ENCODE measurements at places on chromosomes 13 and 19.

GRCh38 chr13:110216006-110216397 is 91.0 kb downstream of the COL4A1 start:
- DNase-seq = no peak

GRCh38 chr19:38683393-38684077 is 36.1 kb downstream of the ACTN4 start:
- no peak for DNase-seq

- DNase-seq = no peak
Measured at GRCh38 chr13:43298816-43299215, 275.4 kb downstream of the DNAJC15 start.

DNA sequence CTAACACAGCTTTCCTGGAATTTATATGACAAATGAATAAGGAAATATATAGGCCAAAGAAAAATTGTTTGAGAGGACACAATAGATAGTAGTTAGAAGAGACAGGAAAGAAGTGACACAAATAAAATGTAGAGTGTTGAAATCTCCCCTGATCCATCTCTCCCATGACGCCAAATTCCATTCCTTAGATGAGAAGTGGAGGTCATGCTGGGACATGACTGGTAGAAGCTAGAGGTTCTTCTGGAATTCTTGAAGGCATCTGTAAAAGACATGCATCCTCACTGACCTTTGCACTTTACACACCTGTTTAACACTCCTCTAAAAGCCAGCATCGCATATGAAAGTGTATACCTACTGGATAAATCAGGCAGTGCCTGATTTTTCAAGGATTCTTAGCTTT is 67.8 kb downstream of the DGKH start:
- no peak for DNase-seq

GRCh38 chr19:49106648-49107135 is 7.5 kb upstream of the LIN7B start:
- peak; percentile 52 for DNase-seq

DNA sequence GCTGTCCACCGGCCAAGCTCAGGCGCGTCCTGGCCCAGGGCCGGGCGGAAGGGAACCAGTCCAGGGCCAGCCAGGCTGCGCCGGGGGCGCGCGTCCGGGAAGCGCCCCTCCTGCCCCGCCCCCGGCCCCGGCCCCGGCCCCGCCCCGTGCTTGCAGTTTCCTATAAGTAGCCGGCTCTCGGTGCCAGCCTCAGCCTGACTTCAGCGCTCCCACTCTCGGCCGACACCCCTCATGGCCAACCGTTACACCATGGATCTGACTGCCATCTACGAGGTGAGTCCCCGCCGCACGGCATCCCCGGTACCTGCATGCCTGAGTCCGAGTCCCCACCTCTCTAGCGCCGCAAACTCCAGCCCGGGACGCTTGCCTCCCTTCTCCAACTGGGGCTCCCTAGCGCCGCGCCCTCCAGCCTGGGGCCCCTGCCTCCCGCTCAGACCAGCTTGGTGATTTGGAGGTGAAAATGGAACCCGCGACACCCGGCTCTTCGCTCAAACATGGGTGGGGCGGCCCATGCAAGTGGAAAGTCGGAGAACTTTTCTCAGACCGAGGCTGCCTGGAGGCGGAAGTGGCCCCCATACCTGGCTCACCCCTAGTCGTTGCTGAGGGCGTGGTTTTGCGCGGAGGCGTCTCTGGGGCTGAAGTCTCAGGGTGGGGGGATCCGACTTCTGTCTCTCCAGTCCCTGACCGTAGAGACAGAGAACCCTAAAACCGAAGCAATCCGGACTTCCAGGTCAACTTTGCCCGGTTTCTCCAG is at the start of gene ZFP36:
TSS of gene ZFP36 (plus strand) at position 192 of the 754 bp plus-strand sequence. CDS start at position 250, 58 bp downstream.
- peak; percentile 80 for DNase-seq

- DNase-seq = no peak
Measured at GRCh38 chr19:27890206-27890605, 1322.7 kb downstream of the UQCRFS1 start.
